ENCODE measurements at places on chromosomes 7 and 10.

DNA sequence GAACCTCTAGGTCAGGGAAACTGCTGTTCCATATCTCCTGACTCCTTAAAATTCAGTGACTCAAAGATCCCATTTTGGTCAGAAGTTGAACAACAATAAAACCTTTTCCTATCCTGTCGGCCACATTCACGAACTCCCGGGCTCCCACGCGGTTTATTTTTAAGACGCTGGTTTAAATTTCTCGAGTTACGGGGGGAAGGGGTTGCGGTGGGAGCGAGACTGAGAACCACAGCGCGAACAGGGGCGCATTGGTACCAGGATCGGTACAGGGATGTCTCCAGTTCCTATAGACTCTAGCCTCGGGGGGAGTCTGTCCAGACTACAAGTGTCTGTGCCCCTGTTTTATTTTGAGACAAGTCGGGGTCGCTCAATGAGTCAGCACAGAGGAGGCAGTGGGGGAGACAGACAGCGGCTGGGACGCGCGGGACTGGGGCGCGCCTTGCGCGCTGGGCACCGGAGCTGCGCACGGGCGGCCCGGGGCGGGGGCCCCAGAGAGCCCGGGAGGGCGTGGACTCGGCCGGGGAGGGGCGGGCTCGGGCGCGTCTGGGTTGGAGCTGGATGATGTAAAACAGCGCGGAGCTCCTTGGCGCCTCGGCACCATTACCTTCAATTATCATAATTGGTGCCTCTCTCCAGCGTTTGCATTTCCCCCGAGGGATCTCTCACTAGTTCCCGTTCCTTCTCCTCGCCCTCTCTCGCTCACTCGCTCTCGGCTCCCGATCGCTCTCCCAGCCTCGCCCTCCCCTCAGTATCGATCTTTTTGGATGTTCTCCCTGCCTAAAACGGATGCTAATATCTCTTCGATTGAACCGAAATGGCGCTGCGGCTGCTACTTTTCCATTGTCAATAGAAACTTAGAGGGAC is 8.7 kb upstream of the BAMBI start:
- DNase-seq = peak; percentile 21

DNA sequence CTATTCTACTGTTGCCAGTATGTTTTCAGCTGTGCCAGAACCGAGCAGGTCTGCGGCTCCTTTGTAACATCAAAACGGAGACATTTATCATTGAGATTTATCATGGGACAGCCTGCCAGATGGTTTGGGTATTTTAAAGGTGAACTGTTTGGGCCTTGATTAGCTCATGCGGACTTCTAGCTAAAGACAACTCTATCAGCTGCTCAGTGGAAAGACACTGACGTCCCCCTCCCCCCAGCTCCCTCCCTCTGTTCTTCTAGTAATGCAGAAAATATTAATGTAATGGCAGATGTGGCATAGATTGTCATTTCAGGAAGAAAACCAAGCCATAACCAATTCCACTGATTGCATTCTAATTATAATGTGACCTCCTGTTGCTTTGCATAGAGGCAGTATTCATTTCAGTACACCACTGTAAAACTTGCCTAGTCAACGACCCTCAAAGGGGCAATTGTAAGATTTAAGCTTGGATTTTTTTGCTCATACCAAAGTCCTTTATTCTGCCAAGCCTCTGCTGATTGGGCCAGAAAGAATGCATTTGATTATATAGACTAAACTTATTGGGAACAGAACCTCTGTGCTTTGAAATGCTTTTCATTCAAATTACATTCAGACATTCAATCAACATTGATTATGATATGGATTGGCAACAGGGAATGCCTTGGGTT is 966.8 kb downstream of the LRMDA start:
- no peak for DNase-seq

DNA sequence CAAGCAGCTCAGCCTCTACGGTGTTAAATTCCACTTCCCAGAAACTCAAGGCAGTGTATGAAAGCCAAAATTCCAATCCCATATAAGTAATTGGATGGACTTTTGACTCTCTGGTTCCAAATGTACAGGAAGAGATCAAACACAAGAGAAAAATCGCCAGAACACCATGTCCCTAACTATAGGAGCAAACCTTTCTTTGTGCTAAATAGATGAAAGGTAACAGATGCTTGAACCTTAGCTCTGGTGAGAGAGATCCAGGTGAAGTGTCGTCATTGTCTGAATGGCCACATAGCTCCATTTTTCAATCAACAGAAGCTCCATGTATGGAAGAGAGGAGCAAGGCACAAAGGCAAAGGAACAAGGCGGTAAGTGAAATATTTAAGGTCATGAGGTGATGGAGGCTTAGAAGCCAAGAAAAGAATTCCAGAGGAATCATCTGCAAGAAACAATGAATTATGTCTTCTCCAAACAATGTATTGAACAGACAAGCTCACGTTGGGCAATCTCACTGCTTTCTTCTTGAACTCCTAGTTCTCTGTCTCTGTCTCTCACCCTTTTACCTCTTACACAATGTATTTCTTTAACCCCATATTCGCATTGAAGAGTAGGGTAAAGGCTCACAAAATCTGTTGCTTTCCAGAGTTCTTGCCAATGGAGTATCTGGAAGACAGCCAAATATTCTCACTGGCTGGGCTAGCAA is 585.1 kb downstream of the GATA3 start:
- no peak for DNase-seq

GRCh38 chr10:71285180-71285545 is 33.9 kb upstream of the SLC29A3 start:
- peak; percentile 52 for DNase-seq

GRCh38 chr10:67657775-67658174 is 38.2 kb downstream of the CTNNA3 start:
- DNase-seq = no peak

- no peak for DNase-seq
These were observed 204.6 kb downstream of the CUX1 start for GRCh38 chr7:102021841-102022618.

GRCh38 chr7:31724696-31725095 is 37.7 kb downstream of the PPP1R17 start:
- DNase-seq = no peak

DNA sequence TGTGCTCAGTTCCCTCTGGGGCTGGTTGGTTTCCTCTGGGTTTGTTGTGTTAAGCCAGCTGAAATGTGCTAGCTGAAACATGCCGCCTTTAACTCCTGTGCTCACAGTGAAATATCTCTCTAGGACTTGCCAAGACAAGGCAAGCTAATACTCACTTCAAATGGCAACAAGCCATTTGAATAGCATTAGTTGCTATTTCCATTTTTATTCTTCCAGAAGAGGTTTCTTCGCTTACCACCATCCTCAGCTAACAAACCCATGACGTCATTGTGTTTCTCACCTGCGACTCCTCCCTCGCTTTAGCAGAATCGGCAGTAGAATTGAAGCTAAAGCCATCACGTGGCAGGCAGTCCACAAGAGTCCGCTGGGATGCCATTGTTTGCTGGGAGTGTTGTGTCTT is 61.3 kb downstream of the ZNF22 start:
- DNase-seq = no peak

GRCh38 chr10:99529591-99530107 is 3.1 kb upstream of the NKX2-3 start:
- DNase-seq = no peak

DNA sequence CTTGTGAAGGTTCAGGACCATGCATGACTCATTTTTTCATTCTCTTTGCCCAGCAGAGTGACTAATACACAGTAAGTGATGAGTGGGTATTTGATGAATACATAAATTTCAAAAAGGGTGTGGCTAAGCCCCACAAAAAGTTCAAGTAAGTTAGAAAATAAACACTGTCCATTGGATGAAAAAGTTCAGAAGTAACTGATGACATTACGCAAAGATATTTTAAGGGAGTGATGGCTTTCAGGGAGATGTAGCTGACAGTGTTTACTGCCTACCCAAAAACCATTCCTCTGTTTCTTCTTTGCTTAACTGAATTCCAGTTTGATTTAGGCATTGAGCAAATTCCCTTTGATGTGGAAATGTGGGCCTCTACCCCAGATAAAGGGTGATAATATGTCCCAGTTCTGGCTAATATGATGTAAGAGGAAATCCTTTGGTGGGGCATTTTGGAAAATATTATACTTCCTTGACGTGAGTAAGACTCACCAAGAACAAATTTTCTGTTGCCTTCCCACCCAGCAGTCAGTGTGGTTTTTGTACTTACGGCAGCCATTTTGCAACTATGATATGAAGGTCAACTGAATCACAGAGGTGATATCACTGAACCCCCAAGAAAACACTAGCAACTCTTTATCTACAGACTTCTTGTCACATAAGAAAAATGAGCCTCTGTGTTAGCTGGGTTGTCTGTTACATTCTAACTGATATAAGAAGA is 29.0 kb upstream of the EBLN1 start:
- DNase-seq = peak; percentile 86

DNA sequence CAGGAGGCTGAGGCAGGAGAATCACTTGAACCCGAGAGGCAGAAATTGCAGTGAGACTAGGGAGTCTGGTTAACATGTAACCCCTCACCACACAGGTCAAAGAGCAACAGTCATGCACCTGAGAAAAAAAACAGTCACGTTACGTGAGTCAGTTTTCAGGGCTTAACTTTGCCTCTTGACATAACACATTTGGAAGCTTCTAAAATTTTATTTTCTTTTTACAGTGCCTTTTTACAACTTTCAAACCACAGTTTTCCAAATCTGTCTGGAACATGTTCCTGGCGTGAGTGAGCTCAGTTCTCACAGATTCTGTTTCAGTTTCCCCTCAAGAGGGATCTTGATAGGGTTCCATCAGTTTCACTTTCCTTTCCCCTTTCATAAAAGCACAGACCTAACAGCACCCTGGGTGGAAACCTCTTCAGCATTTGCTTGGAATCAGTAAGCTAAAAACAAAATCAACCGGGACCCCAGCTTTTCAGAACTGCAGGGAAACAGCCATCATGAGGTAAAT is 4.4 kb downstream of the IFIT3 start:
- peak; percentile 93 for DNase-seq

DNA sequence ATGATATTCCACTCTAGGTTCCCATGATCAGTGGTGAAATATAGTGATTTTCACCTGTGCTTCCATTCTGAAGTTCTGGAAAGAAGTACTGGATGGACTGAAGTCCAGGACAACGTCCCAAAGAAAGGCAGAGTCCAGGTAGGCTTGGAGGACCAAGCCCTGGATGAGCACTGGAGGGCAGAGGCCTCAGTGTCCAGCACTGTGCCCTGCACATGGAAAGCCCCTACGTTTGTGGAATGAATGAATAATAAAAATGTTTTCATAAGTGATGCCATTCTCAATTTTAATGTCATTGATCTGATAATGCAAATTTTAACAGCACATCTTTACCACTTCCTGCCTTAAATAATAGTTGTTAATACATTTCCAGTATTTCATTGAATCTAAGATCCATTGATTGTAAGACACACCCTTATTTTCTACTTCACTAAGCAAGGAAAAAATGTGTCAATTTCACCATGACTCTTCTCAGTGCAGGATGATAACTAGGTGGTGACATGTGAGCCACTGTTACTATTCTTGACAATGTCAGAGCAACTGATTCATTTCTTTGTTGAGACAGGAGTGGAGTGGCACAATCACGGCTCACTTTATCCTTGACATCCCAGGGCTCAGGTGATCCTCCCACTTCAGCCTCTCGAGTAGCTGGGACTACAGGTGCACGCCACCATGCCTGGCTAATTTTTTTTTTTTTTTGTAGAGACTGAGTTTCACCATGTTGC is 35.2 kb downstream of the ZNF783 start:
- DNase-seq = no peak
